Stimulated activated CD4-positive, alpha-beta T cell treated with anti-CD3 and anti-CD28 coated beads, TNF-alpha, amount 100 ng/mL, for 24 hours (primary cell): ENCODE measurements at places on chromosomes 1 and 21.

GRCh38 chr1:217333939-217334338 lies 297.0 kb downstream of the GPATCH2 start:
- no peak for DNase-seq

GRCh38 chr1:156797212-156797871 lies 19.3 kb downstream of the SH2D2A start:
- DNase-seq = no peak

DNA sequence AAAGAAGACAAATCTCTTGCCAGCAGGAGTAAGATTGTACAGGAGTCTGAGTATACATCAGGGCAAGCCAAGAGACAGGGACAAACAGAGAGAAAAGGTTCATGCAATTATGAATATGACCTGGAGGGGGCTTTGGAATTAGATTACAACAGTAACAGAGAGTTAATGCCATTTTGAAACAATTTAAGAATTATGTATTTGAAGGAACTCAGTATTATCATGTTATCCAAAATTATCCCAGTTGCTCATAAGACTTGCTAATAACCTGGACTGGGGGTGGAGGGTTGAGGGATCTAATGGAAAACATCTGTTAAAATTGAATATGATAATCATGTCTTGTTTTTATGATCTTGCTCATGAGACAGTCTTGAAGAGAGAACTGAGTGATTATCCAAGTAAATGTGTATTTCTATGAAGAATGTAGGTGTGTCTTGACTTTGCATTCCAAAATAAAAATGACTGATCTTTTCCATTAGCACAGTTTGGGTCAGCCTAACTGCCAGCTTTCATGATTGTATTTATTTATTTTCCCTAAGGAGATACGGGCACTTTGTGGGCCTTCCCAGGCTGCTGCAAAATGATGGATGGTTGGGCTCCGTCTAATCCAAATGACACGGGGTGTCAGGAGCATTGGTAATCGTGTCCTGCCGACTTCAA lies 117.7 kb downstream of the ERG start:
- DNase-seq = no peak

- DNase-seq = no peak
Observed at GRCh38 chr1:185291652-185292051, 25.4 kb downstream of the IVNS1ABP start.

DNA sequence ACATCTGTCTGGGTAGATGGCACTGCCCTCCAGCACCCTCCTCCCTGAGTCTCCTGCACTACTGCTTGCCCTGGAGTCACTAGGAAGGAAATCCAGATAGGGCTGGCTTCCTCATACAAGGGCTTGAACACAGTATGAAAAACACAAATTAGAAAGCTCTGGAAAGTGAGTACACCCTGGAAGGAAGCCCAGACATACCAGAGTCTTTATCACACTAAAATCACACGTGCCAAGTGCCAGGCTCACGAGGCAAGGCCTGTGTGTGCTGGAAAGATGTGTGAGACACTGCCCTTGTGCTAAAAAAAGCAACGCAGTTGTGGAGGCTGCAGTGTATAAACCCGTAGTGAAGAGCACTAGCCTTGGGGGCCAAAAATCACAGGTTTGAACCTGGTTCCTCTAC lies 28.3 kb upstream of the S100A7 start:
- no peak for DNase-seq

- DNase-seq = no peak
Observed at GRCh38 chr1:198295971-198296370, 139.2 kb downstream of the NEK7 start.

GRCh38 chr1:232553809-232554208 lies 76.1 kb downstream of the SIPA1L2 start:
- DNase-seq = no peak
